ENCODE measurements at places on chromosomes 3 and 15. TPM values are rescaled to one million over a fixed set of nuclear protein-coding genes. Genes with fewer than 3 reads are reported as not detected.
A peak's percentile ranks its signal among the peaks of the same experiment; 100 is the strongest.

- peak; percentile 71 for DNase-seq
- H3K4me1 ChIP-seq: no peaks in the 10 kb centered on the region
- no peaks in the 10 kb centered on the region for H3K36me3 ChIP-seq
- H3K4me3 ChIP-seq: no peak overlapping the region
Observed at GRCh38 chr15:92097474-92098178, 244.1 kb downstream of the SLCO3A1 start.

- H3K36me3 ChIP-seq: no peaks in the 10 kb centered on the region
- peak overlapping the region; percentile 60 for H3K27ac ChIP-seq
- peak; percentile 63 for DNase-seq
- no peaks in the 10 kb centered on the region for H3K27me3 ChIP-seq
Observed at GRCh38 chr15:77179541-77179998, 108.7 kb upstream of the TSPAN3 start.

- H3K4me1 ChIP-seq: no peaks in the 10 kb centered on the region
- H3K36me3 ChIP-seq: no peaks in the 10 kb centered on the region
- H3K27ac ChIP-seq: no peak overlapping the region
- no peak overlapping the region for H3K4me3 ChIP-seq
Observed at GRCh38 chr15:23561914-23562313, 3.6 kb upstream of the MKRN3 start.

GRCh38 chr15:82093774-82094211, 48.0 kb upstream of the MEX3B start:
- H3K4me1 ChIP-seq: no peaks in the 10 kb centered on the region
- H3K36me3 ChIP-seq: no peaks in the 10 kb centered on the region
- no peak for DNase-seq
- H3K4me3 ChIP-seq: no peak overlapping the region
- no peak overlapping the region for H3K27ac ChIP-seq
- no peaks in the 10 kb centered on the region for H3K27me3 ChIP-seq

DNA sequence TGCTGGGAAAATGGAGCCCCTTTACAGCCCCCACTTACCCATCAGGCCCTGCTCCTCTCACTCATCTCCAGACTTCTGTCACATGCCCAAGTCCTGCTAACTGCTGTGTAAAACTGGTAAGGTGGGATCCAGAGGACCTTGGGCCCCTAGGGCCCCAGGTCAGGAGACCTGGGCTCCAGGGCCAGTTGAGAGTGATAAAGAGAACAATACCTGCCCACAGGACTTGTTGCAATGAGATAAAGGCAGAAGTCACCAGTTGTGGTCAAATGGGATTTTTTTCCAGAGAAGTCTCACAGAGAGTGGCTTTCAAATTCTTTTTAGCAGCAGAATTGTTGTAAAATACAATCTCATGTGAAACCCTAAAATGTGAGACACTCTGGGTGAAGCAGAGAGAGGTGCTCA, 753 bp downstream of the FURIN start:
- H3K4me3 ChIP-seq: no peak overlapping the region
- H3K27me3 ChIP-seq: no peaks in the 10 kb centered on the region
- H3K4me1 ChIP-seq: peaks cover 37% of the 10 kb centered on the region
- no peaks in the 10 kb centered on the region for H3K36me3 ChIP-seq

DNA sequence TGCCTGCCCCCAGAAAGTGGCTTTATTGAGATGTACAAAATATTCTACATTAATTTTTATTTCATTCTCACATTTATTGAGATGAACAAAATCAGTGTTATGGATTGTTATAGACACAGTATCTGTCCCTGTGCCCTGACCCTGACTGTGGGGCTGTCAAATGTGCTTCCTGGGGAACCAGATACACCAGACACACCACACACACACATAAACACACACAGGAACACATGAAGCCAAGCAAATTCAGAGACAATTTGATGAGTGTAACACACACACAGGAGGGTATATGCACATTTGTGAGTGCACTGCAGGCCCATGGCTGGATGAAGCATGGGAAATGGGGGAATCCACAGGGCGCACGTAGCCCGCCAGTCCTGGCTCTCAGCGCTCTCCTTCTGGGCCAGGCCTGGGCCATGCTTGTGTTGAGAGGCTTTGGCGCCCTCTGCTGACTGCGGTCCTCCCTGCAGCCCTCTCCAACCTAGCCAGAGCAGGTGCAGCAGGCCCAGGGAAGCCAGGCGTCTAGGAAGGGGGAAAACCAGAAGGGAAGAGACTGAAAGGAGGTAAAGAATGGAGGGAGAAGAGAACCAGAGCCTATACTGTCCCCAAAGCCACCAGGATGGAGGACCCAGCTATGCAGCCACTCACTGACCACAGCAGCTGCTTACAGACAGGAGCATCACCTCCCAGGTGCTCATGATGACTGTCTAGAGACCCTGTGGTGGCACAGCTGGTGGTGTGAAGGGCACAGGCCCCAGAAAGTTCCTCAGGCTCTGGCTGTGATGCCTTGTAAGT, 18.0 kb upstream of the LOXL1 start:
- peak; percentile 82 for DNase-seq
- H3K4me1 ChIP-seq: no peaks in the 10 kb centered on the region
- no peak overlapping the region for H3K4me3 ChIP-seq
- no peaks in the 10 kb centered on the region for H3K36me3 ChIP-seq
- no peak overlapping the region for H3K27ac ChIP-seq

DNA sequence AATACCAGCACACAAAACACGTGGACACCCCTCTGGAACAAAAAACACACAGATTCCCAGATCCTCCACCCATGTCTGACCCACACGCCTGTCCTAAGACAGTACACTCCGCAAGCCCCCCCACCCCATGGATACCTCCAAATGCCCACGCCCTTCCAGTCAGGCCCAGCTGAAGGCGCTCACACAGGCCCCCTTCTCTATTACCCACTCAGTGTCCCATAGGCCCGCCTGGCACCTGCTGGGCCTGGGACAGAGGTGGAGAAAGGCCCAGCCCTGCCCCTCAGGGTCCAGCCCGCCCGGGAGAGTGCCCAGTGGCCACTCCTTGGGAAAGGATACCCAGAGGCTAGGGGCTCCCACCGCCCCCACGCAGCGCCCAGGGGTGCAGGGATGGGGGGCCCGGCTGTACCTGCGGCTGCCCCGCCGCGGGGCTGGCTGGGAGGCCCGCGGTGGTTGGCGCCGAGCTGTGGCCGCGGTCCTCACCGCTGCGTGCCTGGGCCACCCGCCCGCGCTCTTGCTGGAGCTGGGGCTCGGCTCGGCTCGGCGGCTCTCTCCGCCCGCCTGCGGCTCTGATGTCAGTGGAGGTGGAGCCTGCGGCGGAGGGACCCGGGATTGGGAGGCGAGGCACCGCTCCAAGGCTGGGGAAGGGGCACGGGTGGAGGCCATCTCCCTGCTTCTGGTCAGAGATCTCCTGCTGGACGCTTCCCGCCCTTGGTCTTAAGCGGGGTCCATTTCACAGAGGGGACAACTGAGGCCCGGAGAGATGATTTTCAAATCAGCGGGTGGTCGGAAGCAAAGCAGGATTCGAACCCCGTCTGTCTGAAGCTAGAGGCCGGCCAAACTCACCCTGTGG, at the start of gene CAMK1:
CAMK1 (minus strand) TSS at position 522 of the 850 bp plus-strand sequence. CDS start 2,198 bp downstream, outside the sequence.
- no peak within 1 kb of the TSS for H3K27ac ChIP-seq
- no peaks in the 10 kb centered on the region for H3K36me3 ChIP-seq

DNA sequence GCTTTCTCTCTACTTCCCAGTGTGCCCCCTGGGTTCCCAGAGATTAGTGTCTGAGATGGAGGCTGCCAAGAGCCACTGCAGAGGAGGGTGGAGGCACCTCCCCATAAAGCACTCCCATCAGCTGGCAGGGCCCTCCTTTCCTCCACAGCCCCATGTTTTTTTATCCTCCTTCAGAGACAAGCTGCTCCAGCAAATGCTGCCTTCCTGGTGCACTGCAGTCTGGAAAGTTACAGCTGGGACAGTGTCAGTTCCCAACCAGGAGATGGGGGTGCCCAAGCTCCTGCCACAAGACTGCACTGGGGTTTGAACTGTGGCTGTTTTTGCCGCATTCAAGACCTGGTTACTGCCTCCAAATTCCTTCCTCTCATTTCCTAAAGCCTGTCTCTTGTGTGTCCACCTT, 206.1 kb downstream of the CADPS start:
- H3K36me3 ChIP-seq: no peaks in the 10 kb centered on the region
- no peak overlapping the region for H3K4me3 ChIP-seq

DNA sequence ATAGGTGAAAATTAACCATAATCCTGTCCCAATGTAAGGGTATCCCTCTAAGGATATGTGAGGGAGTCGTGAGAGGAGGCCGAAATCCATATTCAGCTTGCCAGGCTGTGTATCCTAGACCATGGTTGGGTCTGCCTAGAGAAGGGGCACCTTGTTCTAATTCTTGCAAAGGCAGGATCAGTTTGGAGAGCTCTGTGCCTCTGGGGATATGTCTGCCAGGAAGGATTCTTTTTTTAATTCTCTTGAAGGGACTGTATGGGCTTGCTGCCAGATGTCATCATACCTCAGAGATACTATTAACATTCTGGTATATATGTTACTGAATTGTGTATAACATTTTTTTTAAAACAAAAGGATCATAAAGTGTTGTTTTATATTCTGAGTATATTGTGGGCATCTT, 2.4 kb downstream of the ATP1B3 start:
- no peaks in the 10 kb centered on the region for H3K36me3 ChIP-seq
- H3K4me1 ChIP-seq: peaks cover 11% of the 10 kb centered on the region
- no peak overlapping the region for H3K27ac ChIP-seq
- H3K4me3 ChIP-seq: peak overlapping the region; percentile 100
- DNase-seq: no peak
- no peaks in the 10 kb centered on the region for H3K27me3 ChIP-seq

DNA sequence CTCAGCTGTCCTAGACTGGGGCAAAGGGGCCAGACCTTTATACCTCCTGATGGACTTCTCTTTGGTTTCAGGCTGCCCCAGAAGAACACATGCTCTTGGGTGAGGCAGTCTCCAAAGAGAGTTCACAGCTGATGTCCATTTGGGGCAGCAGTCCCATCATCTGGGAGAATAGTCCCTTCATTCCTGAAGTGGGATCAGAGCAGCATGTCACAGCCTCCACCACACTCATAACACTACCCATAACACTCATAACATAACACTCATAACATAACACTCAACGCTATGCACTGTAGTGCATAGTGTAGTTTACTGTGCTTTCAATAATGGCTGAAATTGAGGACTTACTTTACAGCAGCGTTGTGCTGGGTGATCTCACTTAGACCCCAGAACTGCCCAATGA, 36.7 kb upstream of the PLCL2 start:
- no peak overlapping the region for H3K4me3 ChIP-seq
- no peaks in the 10 kb centered on the region for H3K27me3 ChIP-seq
- no peak overlapping the region for H3K27ac ChIP-seq
- H3K36me3 ChIP-seq: no peaks in the 10 kb centered on the region
- no peaks in the 10 kb centered on the region for H3K4me1 ChIP-seq
- DNase-seq: no peak

GRCh38 chr3:57803647-57804081, 47.6 kb downstream of the SLMAP start:
- H3K4me1 ChIP-seq: no peaks in the 10 kb centered on the region
- DNase-seq: no peak
- no peak overlapping the region for H3K4me3 ChIP-seq

DNA sequence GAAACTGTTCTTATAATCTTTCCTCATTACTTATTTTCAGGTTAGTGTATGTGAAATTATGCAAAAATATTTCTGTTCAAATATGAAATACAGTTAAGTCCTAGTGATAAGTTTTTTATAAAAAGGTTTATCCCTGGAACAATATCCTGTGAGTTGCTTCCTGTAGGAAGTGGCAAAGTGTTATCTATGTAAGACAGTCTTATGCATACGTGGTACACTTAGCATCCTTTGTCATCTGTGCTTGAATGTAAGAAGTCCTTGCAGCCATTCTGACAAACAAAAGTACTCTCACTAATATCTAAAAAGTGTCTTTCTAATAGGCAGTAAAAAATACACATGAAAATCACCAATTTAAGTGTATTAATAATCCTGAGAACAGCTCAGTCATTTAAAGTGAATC, 372.5 kb upstream of the BCHE start:
- H3K4me3 ChIP-seq: no peak overlapping the region
- H3K27ac ChIP-seq: no peak overlapping the region
- no peaks in the 10 kb centered on the region for H3K27me3 ChIP-seq
- no peaks in the 10 kb centered on the region for H3K36me3 ChIP-seq
- no peaks in the 10 kb centered on the region for H3K4me1 ChIP-seq

DNA sequence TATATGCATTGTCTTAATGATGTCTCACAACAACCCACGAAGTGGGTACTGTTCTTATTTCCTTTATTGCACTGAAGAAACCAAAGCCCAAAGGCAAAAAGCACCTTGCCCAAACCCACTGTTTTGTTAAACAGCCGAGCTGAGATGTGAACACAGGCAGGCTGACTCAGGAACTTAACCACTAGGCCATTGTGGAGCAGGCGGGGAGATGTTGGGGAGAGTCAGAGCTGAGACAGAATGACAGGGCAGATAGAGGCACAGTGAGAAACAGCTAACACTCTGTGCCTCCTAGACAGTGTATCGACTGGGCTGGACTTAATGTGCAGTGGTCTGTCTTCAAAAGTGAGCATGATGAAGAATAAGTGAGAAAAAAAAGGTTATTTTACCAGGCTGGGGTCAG, 56.5 kb downstream of the RPLP1 start:
- H3K27ac ChIP-seq: no peak overlapping the region
- H3K27me3 ChIP-seq: no peaks in the 10 kb centered on the region
- no peaks in the 10 kb centered on the region for H3K4me1 ChIP-seq
- no peak overlapping the region for H3K4me3 ChIP-seq
- no peaks in the 10 kb centered on the region for H3K36me3 ChIP-seq
- DNase-seq: no peak

DNA sequence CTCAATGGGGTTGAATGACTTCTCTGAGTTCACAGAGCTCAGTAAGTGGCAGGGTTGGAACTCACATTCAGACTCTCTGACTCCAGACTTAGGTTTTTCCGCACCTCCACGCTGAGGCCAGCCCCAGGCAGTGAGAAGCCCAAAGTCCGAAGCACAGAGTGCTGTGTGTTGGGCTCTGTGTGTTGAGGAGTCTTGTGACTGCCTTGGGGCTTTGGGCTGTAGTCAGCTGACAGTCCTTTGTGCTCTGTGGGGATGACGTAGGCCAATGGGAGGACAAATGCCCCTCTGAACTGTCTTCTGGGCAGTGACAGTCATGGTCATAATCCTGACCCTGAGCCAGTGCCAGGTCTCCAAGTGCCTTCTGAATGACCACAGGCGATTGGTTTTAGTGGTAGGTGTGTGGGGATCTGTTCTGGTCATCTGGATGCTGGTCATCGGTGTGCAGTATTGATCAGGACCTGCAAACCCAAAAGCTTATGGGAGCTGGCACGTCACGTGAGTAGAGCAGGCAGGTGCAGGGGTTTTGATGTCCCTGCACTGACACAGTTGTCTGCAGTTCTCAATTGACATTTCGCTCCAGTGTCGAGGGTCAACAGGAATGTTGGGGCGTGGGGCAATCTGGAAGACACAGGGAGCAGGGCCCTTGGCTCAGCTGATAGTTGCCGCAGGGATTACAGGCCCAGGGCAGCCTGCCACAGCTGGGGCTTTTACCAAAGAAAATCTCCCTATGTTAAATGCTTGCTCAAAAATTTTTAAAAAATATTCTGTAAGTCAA, 45.3 kb downstream of the CAPN3 start:
- H3K4me3 ChIP-seq: no peak overlapping the region
- H3K4me1 ChIP-seq: no peaks in the 10 kb centered on the region
- no peak overlapping the region for H3K27ac ChIP-seq
- no peak for DNase-seq

VGLL3 gene
- polyA plus RNA-seq: 0.29 TPM

PLA2G4F gene
- polyA plus RNA-seq: 0.50 TPM

SLC24A5 gene
- not detected for polyA plus RNA-seq

WDR49 gene
- not detected for polyA plus RNA-seq

GOLGA8N gene
- polyA plus RNA-seq: 1.5 TPM

MORC1 gene
- polyA plus RNA-seq: not detected

ASB7 gene
- 6.8 TPM for polyA plus RNA-seq

APOD gene
- 0.19 TPM for polyA plus RNA-seq

UPK1B gene
- polyA plus RNA-seq: not detected

LRRC34 gene
- polyA plus RNA-seq: 6.9 TPM

DPPA2 gene
- not detected for polyA plus RNA-seq
